T-cell (primary cell): ENCODE measurements at places on chromosomes 2 and 18. TPM values are rescaled to one million over a fixed set of nuclear protein-coding genes. Genes with fewer than 3 reads are reported as not detected.

DNA sequence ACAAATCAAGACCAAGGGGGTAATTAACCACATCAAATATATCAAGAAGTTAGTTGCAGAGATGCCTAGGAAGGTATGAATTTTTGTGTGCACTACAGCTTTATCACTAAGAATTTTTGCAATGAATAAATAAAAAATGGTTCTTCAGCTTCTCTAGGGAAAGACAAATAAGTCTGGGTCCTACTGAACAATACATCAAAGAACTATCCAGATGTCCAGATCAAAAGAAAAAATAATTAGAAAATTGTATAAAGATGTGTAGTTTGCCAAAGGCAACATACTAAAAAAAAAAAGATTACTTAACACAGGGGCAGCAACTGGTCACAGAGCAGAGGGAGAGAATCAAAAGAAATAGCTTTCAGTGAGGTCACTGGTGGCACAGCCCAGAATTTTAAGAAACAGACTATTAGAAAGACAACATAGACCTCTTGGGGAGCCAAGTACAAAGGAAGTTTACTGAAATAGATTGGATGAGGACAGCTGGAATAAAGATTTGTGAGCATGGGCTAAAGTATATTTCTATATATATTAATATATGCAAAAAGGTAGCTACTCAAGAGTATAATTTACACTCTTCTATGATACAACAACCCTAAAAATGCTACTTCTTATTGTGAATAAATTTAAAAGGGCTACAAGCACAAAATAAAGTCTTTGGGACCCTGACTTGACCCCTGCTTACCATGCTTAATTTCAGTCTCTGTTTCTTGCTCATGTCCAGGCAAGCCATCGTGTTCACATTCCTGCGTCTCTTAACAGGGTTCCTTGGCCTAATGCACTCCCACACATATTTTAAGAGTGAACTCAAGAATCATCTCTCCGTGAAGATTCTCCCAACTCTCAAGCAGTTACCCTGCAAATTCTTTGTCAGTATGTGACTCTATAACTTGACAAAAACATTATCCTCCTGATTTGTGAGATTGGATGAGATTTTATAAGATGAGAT, 99.0 kb upstream of the GRB14 start:
- no peaks in the 10 kb centered on the region for H3K36me3 ChIP-seq
- H3K27ac ChIP-seq: no peak overlapping the region
- H3K27me3 ChIP-seq: no peaks in the 10 kb centered on the region
- H3K4me1 ChIP-seq: no peaks in the 10 kb centered on the region
- no peak overlapping the region for H3K4me3 ChIP-seq

DNA sequence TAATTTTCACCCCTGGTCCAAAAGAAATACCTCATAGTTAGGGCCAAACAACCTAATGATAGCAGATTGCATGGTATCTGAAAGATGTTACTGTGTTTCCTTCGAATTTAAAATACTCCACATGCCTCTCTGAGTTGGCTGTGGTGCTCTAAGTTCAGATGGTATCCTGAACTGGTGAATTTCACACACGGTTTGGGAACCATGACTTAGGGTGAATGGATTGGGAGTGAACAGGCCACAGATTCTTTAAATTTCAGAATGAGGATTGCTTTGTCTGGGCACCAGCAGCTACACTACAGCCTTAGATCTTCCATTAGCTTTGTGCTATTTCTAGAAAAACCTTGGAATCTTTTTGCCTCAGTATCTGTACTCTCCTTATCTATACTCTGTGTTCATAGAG, 6.2 kb downstream of the GMCL1 start:
- peaks cover 9% of the 10 kb centered on the region for H3K4me1 ChIP-seq
- H3K27ac ChIP-seq: no peak overlapping the region
- H3K4me3 ChIP-seq: no peak overlapping the region
- no peaks in the 10 kb centered on the region for H3K27me3 ChIP-seq
- H3K36me3 ChIP-seq: peaks cover 6% of the 10 kb centered on the region

DNA sequence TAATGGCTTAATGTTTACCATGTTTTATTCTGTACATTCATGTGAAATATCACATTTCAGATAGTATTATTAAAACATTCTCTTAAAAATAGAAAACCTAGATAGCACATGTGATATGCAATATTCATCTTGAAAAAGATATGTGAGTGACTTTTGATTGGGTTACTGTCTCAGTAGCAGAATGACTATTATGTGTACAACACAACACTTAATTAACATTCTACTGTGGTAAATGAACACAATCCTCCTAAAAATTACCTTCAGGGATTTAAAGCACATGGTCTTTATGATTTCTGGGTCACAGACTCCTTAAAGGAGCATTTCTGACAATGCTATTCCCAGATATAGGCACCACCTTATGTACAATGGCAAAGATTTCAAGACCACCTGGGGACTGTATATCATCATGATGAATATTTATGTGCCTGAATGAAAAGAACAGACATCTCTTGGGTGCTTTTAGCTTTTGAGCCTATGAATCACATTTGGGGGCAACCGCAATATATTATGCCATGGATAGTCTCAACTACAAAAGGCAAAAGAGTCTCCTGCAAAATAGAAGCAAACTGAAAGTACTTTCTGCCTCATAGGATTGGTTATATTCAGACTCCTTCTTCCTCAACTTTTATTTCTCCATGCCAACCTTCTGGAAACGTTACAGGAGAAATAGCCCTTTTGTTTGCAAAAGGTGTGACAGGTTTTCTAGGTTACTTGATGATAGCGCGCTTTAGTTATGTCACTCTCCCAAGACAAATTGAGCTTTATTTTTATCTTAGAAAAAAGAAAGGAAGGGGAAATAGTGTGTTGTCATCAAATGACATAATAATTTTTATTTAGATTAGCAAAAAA, 259.0 kb downstream of the CALCRL start:
- H3K27ac ChIP-seq: no peak overlapping the region
- no peak for DNase-seq
- H3K36me3 ChIP-seq: no peaks in the 10 kb centered on the region
- no peaks in the 10 kb centered on the region for H3K27me3 ChIP-seq
- no peaks in the 10 kb centered on the region for H3K4me1 ChIP-seq

- H3K27ac ChIP-seq: no peak overlapping the region
- no peak for DNase-seq
- no peak overlapping the region for H3K4me3 ChIP-seq
- H3K27me3 ChIP-seq: no peaks in the 10 kb centered on the region
- no peaks in the 10 kb centered on the region for H3K36me3 ChIP-seq
Observed at GRCh38 chr2:13996527-13996926, 636.0 kb upstream of the LRATD1 start.

DNA sequence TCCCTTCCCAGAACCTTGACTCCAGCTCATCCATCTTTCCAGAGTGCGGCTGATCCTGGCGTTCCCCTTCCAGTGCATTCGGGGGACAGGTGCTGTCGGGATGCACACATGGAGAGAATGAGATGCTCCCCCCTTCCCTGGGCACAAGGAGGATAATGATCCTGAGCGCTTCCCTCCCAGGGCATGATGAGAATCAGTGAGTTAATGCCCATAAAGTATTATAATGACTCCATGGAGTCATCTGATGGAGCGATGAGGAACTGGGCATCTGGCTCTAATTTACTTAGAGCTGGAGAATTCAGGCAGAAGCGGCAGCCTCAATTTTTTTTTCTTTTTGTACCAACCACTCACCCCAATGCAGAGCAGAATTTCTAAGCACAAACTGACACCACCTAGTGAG, 79.6 kb upstream of the SKOR2 start:
- no peak overlapping the region for H3K4me3 ChIP-seq
- no peaks in the 10 kb centered on the region for H3K4me1 ChIP-seq

ADAM23 gene
- 14.2 TPM for total RNA-seq
